Neural progenitor cell (in vitro differentiated cells): ENCODE measurements at places on chromosomes 16 and 17. TPM values are rescaled to one million over a fixed set of nuclear protein-coding genes. Genes with fewer than 3 reads are reported as not detected.

DNA sequence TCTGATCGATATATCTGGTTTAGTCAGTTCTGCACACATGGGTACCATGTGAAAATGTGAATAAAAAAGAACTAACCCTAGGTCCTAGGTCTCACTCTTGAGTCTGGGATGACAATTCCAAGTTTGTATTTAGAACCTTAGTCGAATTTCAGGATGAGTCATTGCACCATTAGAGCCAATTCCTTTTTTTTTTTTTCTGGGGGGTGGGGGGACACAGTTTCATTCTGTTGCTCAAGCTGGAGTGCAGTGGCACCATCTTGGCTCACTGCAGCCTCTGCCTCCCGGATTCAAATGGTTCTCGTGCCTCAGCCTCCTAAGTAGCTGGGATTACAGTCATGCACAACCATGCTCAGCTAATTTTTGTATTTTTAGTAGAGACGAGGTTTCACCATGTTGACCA is 41.6 kb downstream of the SPAG9 start:
- no peak overlapping the region for H3K27ac ChIP-seq
- DNase-seq: no peak
- no peaks in the 10 kb centered on the region for H3K27me3 ChIP-seq
- H3K36me3 ChIP-seq: no peaks in the 10 kb centered on the region
- H3K4me3 ChIP-seq: no peak overlapping the region

DNA sequence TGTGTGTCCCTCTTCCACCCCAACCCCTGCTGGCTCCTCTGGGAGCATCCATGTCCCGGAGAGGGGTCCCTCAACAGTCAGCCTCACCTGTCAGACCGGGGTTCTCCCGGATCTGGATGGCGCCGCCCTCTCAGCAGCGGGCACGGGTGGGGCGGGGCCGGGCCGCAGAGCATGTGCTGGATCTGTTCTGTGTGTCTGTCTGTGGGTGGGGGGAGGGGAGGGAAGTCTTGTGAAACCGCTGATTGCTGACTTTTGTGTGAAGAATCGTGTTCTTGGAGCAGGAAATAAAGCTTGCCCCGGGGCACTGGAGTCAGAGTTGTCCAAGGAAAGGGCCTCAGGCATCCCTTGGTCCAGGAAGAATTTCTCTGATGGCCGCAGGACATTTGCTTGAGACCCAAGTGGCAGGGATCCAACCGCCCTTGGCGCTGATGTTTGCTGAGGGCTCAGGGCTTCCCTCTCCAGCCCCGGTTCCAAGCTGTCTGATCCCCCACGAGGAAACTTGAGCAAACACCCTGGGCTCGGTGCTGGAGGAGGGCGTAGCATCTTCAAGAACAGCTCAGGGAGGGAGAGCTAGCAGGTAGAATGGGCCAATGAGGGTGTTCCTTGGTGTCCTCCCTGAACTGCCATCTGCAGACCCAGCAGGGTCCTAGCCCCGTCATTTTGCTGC is 4.5 kb downstream of the NXPH3 start:
- no peak overlapping the region for H3K4me3 ChIP-seq
- no peak for DNase-seq
- peaks cover 10% of the 10 kb centered on the region for H3K4me1 ChIP-seq
- H3K36me3 ChIP-seq: no peaks in the 10 kb centered on the region

DNA sequence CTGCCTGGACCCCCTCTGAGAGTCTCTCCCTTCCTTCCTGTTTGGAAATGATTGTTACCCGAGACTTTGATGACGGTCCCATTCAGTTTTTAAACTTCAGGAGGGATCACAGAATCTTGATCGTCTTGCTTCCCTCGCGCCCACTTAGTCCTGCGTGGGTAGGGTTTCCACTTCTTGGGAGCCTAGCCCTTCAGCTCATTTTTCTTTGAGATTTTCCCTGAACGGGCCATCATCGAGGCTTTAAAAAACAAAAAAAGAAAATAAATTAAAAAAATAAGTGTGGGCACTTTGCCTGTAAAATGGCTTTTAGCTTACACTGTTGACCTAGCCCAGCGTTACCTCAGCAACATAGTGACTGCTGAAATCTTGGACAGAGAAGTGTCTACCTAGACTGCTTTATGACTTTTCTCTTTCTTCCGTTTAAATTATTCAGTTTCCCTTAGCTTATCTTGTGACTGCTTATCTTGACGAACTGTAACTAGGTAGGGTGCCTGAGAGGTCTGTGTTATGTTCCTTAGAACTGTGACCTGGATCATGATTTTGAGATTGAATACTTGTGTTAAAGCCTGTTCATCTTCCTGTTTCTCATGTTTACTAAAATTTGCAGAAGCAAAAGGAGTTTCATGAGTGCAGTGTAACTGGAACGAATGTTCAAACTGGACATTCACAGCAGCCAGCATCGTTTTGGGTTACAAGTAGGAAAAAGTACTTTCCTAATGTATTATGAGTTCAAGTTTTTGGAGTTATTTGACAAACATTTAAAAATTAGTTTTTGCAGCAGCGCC is 874 bp downstream of the WWP2 start:
- H3K4me1 ChIP-seq: peaks cover 8% of the 10 kb centered on the region
- H3K27me3 ChIP-seq: no peaks in the 10 kb centered on the region
- H3K4me3 ChIP-seq: peak overlapping the region; percentile 93
- DNase-seq: peak; percentile 15
- no peak overlapping the region for H3K27ac ChIP-seq

- no peaks in the 10 kb centered on the region for H3K36me3 ChIP-seq
- H3K4me1 ChIP-seq: no peaks in the 10 kb centered on the region
- H3K4me3 ChIP-seq: no peak overlapping the region
These were observed 51.9 kb downstream of the CNTNAP4 start for GRCh38 chr16:76329106-76329505.

DNA sequence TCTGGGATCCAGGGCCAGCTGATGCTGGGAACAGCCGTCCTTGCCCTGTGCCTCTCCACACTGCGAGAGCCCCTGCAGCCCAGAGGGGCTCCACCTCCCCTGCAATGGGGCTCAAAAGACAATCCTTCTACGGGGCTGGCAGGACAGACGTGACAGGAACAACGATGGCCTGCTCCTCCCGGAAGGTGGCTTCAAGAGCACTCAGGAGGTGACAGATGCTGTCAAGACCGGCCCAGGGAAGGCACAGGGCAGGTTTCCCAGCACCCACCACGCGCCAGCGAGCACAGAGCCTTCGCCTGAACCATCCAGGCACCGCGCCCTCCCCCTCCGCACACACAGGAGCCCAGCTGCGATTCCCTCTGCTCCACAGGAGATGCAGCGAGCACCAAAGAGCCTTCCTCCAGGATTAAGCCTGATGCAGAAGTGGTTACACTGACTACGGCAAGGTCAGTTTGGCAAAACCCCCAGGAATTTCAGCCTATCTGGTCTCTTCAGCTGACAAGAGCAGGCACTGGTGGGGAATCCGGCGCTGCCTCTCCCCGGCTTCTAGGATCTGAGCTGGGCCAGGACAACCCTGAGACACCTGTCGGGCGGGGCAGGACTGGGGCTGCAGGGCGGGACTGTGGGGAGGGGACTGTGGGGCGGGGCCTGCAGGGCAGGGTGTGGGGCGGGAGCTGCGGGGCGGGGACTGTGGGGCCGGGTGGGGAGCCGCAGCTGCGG is 103.4 kb downstream of the ZNF778 start:
- no peak overlapping the region for H3K27ac ChIP-seq
- no peaks in the 10 kb centered on the region for H3K36me3 ChIP-seq
- peak; percentile 67 for DNase-seq
- peaks cover 39% of the 10 kb centered on the region for H3K4me1 ChIP-seq

DNA sequence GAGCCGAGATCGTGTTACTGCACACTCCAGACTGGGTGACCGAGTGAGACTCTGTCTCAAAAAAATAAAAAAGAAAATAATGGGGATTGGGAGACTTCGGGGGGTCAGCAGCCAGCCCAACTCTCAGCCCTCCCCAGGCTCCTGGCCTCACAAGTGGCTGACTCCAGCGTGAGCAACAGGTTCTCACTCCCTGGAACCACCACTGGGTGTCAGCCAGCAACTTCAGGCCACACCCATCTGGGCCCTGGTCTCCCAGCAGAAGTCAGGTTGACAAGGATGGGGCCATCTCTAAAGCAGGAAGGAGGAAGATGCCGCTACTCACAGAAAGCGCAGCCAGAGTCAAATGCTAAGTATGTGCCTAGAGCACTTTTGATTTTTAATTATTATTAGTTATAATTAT is 139.4 kb downstream of the C16orf78 start:
- H3K36me3 ChIP-seq: no peaks in the 10 kb centered on the region
- no peak overlapping the region for H3K4me3 ChIP-seq
- peak; percentile 53 for DNase-seq
- H3K27ac ChIP-seq: no peak overlapping the region
- H3K4me1 ChIP-seq: no peaks in the 10 kb centered on the region
- H3K27me3 ChIP-seq: no peaks in the 10 kb centered on the region

- H3K36me3 ChIP-seq: peaks cover 3% of the 10 kb centered on the region
- no peaks in the 10 kb centered on the region for H3K27me3 ChIP-seq
- no peak overlapping the region for H3K27ac ChIP-seq
These were observed 70.8 kb downstream of the TOX3 start for GRCh38 chr16:52476111-52476510.

DNA sequence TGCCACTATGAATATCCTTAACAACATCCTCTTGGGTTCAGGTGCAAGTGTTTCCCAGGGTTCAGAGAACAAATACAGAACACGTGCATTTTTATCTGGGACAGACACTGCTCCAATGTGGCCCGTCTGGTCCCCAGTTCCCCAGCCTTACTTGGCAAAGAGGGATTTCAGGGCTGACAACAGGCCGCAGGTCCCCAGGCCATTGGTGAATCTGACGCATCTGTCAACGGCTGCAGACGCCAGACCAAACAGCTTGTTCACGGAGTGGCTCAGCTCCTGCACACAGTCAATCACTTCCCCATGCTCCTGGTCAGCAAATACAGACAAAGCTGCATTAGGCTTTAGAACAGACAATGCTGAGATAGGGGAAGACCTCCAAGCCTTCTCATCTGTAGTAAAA is 36.2 kb downstream of the COG7 start:
- no peak overlapping the region for H3K4me3 ChIP-seq
- H3K27me3 ChIP-seq: no peaks in the 10 kb centered on the region
- no peak overlapping the region for H3K27ac ChIP-seq
- no peaks in the 10 kb centered on the region for H3K36me3 ChIP-seq
- H3K4me1 ChIP-seq: no peaks in the 10 kb centered on the region

- H3K36me3 ChIP-seq: no peaks in the 10 kb centered on the region
- DNase-seq: no peak
- no peak overlapping the region for H3K27ac ChIP-seq
- no peaks in the 10 kb centered on the region for H3K27me3 ChIP-seq
- no peaks in the 10 kb centered on the region for H3K4me1 ChIP-seq
- H3K4me3 ChIP-seq: no peak overlapping the region
These were observed 426.2 kb downstream of the CDH11 start for GRCh38 chr16:64695684-64696083.

DNA sequence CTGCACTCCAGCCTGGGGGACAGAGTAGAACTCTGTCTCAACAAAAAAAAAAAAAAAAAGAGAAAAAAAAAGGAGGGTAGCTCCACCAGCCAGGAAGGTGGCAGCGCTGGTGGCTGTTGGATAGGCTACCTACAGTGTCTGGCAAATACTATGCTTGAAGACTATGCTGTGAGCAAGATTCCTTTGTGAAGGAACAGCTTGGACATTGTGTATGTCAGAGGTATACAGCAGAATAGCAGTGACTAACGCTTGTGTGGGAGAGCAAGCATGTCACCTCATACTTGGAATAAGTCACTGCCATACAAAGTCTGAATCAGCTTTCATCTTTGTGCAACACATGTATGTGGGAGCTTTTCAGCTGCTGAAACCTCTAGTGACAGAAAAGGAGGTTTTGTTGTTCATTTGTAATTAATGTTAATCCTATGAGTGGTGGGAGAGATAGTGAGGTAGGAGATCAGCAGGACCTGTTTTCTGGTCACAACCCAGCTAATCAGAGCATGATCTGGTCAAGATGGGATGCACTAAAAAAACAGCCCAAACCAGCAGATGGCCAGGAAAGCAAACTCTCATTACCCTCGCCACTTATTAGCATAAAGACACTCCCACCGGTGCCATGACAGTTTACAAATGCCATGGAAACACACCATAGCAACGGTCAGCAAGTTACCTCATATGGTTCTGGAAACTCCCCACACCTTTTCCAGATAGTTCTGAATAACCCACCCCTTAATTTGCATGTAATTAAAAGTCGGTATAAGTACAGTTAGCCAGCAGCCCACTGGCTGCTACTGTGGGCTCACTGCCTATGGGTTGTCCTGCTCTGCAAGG is 6.8 kb upstream of the ITGAD start:
- no peaks in the 10 kb centered on the region for H3K27me3 ChIP-seq
- no peak overlapping the region for H3K4me3 ChIP-seq
- no peak for DNase-seq

The ABCC11 gene
- 0.09 TPM in 1 of 2 replicates, not detected in the other for total RNA-seq

- no peaks in the 10 kb centered on the region for H3K4me1 ChIP-seq
- no peaks in the 10 kb centered on the region for H3K36me3 ChIP-seq
- H3K27me3 ChIP-seq: peaks cover 42% of the 10 kb centered on the region
- DNase-seq: peak; percentile 19
These were observed 66.8 kb downstream of the KPNA2 start for GRCh38 chr17:68102318-68102758.
